Kasumi-1 (cell line): ENCODE measurements at places on chromosomes 2 and 18.
A peak's percentile ranks its signal among the peaks of the same experiment; 100 is the strongest.

GRCh38 chr2:218387369-218388194, 5.5 kb downstream of the SLC11A1 start:
- no peak for DNase-seq

DNA sequence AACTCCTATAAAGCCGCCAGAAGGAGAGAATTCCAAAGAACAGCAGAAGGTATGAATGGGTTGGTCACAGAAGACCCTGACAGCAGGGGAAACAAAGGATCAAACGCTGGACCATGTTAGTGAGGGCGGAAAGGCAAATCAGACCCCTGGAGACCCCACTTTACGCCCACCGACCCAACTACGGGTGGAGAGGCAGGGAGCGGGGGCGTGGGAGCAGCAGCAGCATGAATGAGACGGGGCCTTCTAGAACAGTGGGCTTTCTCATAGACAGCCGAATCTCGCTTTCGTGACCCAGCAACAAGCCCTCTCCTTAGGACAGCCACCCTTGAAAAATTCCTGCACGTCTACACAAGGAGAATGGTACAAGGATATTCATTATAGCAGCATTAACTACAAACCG, 191.0 kb downstream of the HDAC4 start:
- DNase-seq: no peak

- DNase-seq: no peak
Measured at GRCh38 chr2:69811591-69811990, 17.9 kb upstream of the GMCL1 start.

DNA sequence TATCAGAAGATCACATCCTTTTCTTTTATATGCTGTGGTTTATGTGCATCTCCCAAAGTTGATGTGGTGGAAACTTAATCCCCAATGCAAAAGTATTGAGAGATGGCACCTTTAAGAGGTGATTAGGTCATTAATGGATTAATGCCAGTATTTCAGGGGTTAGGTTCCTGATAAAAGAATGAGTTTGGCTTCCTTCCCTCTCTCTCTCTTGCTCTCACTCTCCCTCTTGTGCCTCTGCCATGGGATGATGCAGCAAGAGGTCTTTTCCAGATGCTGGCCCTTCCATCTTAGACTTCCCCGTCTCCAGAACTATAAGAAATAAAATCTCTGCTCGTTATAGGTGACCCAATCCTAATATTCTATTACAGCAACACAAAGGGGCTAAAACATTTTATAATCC, 85.0 kb downstream of the TTC27 start:
- no peak for DNase-seq

- DNase-seq: no peak
Measured at GRCh38 chr18:24831081-24831480, 370.6 kb downstream of the HRH4 start.

DNA sequence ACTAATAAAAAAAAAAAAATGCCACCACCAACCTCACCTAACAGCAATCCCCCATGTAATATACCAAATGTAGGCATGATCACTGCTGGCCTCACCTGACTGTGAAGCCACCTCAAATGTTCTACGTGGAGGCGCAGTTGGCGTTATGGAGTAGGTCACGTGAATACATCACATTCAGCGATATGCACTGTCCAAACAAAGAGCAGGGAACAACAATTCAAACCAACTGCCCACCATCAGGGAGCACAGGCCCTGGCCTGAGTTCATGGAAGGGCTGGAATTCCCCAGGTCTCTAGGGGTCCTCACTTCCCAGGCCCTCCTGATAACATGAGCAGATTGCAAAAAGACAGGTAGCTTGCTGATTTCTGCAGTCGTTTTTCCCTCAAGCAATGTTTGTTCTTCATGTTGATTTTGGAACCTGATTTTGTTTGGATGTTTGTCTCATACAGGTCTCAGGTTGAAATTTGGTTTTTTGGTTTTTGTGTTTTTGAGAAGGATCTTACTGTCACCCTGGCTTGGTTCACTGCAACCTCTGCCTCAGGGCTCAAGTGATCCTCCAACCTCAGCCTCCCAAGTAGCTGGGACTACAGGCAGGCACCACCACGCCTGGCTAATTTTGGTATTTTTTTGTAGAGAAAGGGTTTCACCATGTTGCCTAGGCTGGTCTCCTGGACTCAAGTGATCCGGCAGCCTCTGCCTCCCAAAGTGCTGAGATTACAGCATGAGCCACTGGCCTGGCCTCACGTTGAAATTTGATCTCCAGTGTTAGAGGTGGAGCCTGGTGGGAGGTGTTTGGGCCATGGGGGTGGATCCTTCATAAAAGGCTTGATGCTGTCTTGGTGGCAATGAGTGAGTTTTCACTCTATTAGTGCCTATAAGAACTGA, 15.5 kb downstream of the TBC1D8 start:
- no peak for DNase-seq

DNA sequence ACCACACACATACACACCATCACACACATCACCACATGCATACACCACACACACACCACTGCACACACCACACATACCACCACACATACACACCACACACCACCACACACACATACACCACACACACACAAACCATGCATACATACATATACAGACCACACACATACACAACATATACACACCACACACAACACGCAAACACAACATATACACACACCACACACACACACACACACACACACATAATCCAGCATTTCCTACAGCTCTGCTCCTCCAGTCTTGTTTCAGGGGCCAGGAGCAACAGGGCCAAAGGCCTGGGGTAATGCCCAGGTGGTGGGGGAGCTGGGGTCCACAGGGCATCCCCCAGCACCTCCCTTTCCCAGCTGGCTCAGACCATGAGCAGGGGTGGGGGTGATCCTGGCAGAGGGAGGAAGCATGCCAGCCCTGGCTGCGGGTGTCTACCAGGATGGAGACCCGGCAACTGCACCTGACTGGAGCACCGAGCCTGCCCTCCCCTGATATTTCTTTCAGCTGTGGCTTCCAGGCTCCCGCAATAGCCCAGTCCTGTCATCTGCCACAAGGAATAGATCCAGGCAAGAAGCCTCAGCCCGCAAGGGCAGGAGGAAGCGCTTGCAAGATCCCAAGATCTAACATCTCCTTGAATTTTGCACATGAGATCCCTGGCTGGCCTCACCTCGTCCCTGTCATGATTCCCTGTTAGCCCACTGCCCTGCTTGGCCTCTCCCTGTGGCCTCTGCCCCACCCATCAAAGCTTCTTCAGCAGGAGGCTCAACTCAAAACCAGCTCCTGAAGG, 196.9 kb downstream of the TNS1 start:
- DNase-seq: no peak

DNA sequence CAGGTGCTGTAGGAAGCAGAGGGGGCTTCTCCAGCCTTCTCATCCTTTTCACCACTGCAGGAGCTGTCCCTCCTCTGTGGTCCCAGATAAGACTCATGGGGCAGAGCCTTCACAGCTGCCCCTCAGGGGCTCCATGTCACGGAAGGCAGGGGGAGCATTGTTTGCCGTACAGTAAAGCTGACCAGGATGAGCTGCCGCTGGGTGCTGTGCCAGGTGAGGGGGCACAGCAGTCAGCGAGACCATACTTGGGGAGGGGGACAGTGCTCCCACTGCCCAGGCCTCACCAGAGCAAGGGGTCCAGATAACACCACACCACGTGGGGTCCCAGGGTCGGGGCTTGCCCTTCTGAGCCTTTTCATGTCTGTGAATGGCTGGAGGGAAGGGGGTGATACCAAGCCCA, 46.3 kb downstream of the PLEKHB2 start:
- no peak for DNase-seq

GRCh38 chr2:201882353-201883090, 76.2 kb downstream of the CDK15 start:
- DNase-seq: peak; percentile 89

GRCh38 chr2:17646081-17646554, 105.6 kb downstream of the VSNL1 start:
- DNase-seq: peak; percentile 76

- no peak for DNase-seq
Measured at GRCh38 chr18:55244546-55244945, 285.3 kb upstream of the CCDC68 start.

GRCh38 chr2:118374974-118375755, 286.9 kb downstream of the INSIG2 start:
- DNase-seq: no peak

DNA sequence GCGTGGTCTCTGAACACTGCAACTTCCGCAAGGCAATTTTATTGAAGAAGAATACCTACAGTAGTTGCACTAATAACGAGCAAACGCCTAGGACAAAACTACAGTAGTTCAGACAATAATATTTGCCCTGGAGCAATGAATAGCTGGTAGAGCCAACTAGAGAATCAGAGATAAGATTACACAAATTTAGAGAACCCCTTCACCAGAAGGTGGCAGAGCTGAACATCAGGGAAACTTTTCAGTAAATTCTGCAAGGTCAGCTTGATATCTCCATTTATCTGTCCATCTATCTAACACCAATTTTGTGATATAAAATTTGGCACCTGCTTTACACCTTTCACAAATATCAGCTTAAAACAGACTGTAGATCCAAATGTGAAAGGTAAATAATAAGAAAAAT, 43.8 kb downstream of the CDH19 start:
- peak; percentile 73 for DNase-seq

- DNase-seq: no peak
Measured at GRCh38 chr2:180910831-180911665, 69.4 kb upstream of the UBE2E3 start.

DNA sequence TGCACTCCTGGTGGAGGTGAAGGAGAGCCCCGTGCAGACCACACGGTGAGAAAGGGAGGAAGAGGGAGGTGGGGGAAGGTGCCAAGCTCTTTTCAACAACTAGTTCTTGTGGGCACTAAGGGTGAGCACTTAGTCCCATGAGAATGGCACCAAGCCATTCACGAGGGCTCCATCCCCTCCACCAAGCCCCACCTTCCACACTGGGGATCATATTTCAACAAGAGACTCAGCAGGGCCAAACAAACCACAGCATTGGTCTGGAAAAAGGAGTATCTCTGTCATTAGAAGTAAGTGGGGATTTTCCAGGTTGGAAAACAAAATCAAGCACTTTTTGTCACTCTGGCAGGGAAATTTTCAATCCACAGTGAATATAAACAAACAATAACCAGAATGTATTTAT, 38.4 kb downstream of the ZAP70 start:
- DNase-seq: peak; percentile 28

DNA sequence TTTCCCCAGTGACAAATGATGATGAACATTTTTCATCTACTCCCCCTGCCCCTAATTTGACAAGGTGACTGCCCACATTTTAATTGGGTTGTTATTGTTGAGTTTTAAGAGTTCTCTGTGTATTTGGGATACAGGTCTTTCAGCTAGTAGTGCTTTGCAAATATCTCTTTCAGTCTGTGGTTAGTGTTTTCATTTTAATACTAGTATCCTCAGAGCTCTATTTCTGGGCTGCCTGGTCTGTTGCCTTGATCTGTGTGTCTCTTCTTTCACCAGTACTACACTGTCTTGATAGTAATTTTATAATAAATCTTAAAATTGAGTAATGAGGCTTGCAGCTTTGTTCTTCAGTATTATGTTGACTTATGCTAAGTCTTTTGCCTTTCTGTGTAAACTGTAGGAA, 19.7 kb downstream of the EIF5B start:
- DNase-seq: no peak

DNA sequence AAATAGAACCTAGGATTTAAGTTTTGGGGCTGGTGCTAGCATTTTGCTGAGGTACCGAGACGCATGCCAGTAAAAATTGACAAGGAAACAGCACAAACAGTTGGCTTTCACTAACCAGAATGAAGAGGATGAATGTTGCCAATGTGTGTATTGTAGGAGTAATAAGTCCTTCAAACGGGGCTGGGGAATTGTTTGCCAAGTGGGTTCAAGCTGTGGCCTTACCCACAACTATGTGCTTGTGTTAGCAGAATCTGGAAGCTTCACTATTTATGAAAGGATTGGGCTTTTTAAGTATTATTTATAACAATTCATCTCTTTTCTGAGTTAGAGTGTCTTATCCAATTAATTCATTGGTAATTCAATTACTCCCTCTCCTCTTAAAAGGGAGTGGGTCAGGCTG, 15.0 kb upstream of the KIF5C start:
- no peak for DNase-seq

- DNase-seq: peak; percentile 42
Measured at GRCh38 chr2:73175663-73176204, 26.6 kb upstream of the NOTO start.

DNA sequence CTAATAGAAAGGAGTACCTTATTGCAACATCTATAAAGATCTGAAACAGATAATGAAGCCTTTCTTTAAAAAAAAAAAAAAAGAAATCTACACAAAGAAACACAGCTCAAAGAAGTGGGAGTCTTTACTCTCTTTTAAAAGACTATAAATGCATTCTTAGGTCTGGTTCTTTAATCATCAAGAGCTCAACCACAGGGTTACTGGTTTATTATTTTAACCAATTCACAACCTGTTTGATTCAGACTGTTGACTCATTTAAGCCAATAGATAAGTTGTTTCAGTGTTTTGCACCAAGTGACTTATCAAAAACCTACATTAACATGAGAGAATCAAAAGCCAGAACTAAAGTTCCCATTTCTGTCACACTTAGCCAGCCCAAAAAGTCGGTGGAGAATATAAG, 93.1 kb downstream of the TCF4 start:
- no peak for DNase-seq

GRCh38 chr2:226711606-226712296, 87.9 kb downstream of the IRS1 start:
- DNase-seq: no peak

GRCh38 chr2:176105078-176105729, 1.9 kb upstream of the HOXD11 start:
- no peak for DNase-seq

DNA sequence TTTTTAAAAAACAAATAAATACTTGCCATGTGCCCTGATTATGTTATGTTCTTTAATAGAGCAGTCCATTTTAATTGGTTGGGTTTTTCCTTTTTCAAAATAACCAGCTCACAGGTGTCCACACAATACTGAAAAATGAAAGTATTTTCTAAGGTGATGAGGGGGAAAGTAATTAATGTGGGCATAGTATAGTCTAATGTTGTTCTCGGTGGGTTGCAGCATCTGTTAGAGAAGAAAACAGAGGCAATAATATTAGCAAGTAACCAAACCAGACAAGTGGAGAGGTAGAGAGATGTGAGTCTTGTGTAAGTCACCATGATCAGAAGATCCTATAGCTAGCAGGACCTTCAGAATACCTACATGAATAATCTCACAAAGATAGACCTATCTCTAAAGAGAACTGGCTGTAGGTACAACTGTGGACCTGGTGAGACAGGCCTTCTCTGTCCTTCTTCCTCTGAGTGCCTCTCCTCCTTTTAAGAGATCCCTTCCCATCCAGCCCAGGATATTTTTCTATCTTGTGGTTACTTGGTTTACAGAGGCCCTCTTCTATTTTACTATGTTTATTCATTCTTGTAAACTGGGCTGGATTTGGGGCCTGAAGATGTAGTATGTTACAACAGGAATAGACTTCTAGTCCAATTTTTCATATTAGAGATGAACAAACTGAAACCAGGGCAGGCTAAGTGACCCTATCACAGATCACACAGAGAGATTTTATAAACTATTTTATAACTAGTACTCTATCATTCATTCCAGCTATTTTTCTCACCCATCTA, 67.1 kb upstream of the MSTN start:
- no peak for DNase-seq

- peak; percentile 42 for DNase-seq
Measured at GRCh38 chr2:233404222-233404621, 49.9 kb downstream of the DGKD start.

GRCh38 chr2:28624793-28625701, 126.6 kb upstream of the PPP1CB start:
- peak; percentile 59 for DNase-seq

GRCh38 chr2:34143149-34143548, 544.0 kb upstream of the FAM98A start:
- no peak for DNase-seq

- no peak for DNase-seq
Measured at GRCh38 chr2:170359466-170359865, 181.5 kb downstream of the MYO3B start.

GRCh38 chr2:15141211-15141610, 419.9 kb downstream of the NBAS start:
- DNase-seq: no peak
